ENCODE measurements at places on chromosomes 11 and 22.

GRCh38 chr11:119523539-119524157 is 100.7 kb upstream of the THY1 start:
- DNase-seq = no peak

- DNase-seq = no peak
Observed at GRCh38 chr11:1468473-1469066, 18.0 kb downstream of the MOB2 start.

- DNase-seq = no peak
Observed at GRCh38 chr11:76891285-76891684, 30.6 kb downstream of the ACER3 start.

- DNase-seq = no peak
Observed at GRCh38 chr11:119420631-119421030, 2.3 kb downstream of the THY1 start.

- no peak for DNase-seq
Observed at GRCh38 chr22:27971926-27972325, 52.9 kb upstream of the PITPNB start.

GRCh38 chr22:46045459-46046298 is 68.7 kb upstream of the WNT7B start:
- no peak for DNase-seq

GRCh38 chr22:39290724-39291161 is 28.7 kb downstream of the RPL3 start:
- DNase-seq = no peak

DNA sequence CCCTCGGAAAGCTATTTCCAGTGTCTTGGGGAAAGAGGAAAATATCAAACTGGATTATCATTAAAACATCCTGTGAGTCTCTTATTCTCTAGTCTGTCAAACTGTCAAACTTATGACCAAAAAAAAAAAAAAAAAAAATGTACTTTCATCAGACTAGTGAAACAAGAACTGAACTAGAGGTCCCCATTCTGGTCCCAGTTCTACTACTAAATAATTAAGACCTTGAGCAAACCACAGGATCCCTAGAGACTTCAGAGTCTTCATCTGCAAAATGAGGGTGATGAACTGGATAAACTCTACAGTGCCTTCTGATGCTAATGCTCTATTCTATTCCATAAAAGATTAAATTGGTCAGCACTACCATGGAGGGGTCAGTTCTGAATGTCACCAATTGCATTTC is 105.8 kb downstream of the SERGEF start:
- no peak for DNase-seq

DNA sequence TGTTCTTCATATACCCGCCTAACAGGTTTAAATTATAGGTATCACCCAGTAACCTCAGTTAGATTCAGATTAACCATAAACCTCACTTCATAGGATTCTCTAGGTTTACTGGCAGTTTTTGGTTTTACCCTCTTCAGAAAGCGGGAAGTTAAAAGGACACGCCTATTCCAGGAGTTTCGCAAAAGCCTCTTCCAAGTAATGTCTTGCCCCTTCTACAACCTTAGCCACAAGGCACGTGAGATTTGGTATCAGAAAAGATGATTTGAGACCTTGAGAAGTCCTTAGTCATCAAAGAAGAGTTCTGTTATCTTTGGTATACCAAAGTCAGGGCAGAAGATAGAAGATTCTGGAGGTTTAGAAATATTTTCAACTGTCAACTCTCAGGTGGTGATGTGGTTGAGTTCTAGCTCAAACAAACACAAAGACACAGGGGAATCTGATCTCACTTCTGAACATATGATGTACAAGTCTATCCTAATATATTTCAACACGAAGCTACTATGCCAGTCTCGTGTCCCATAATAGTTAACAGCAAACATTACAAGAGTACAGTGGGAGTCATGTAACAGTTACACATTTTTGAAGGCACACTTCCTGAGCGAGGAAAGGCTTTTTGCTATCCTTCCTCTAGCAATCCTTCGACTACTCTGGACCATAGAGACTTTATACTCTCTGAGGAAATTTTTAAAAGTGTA is 103.5 kb downstream of the USP35 start:
- no peak for DNase-seq

DNA sequence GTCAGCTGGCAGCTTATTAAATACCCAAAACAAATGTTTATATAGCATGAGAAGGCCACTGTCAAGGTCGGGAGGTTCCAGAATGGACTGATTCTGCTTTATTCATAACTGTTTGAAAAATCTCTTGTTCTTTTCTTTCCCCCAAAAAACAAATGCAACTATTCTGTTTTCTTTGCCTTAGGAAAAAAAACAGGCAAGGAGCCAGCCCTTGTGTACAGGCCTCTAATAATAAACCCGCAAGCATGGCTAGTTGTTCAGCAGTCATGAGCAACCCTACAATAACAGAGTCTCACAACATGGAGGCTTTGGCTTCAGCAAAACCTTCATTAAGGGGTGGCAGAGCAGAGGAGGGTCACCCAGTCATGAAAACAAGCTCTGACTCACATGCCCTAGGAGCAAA is 191.7 kb downstream of the KIRREL3 start:
- DNase-seq = no peak

GRCh38 chr11:78432058-78432515 is 14.5 kb upstream of the GAB2 start:
- no peak for DNase-seq

GRCh38 chr11:7894251-7894650 is 36.8 kb downstream of the OR10A6 start:
- no peak for DNase-seq

- no peak for DNase-seq
Observed at GRCh38 chr22:42225841-42226240, 44.6 kb downstream of the TCF20 start.

- no peak for DNase-seq
Observed at GRCh38 chr11:93287434-93287833, 43.1 kb upstream of the DEUP1 start.

- no peak for DNase-seq
Observed at GRCh38 chr11:108916290-108916689, 251.4 kb downstream of the DDX10 start.

DNA sequence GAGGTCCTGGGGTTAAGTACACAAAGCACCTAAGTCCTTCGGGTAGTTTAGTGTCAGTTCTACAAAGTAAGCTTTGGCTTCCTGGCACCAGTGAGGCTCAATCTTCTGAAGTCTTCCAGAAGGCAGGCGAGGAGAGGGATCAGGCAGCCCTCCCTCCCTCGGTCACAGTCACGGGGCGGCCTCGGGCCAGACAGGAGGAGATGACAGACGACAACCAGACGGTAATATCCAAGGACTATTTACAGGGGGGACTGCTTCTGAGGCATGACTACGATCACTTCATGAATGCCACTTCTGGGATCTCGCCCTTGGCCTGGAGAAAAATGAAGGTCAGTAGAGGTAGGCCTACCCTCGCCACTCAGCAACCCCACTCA is 383 bp upstream of the TMEM223 start:
- no peak for DNase-seq

Data from neuronal stem cell (in vitro differentiated cells).